ENCODE measurements at places on chromosomes 1 and 21. TPM values are rescaled to one million over a fixed set of nuclear protein-coding genes. Genes with fewer than 3 reads are reported as not detected.

DNA sequence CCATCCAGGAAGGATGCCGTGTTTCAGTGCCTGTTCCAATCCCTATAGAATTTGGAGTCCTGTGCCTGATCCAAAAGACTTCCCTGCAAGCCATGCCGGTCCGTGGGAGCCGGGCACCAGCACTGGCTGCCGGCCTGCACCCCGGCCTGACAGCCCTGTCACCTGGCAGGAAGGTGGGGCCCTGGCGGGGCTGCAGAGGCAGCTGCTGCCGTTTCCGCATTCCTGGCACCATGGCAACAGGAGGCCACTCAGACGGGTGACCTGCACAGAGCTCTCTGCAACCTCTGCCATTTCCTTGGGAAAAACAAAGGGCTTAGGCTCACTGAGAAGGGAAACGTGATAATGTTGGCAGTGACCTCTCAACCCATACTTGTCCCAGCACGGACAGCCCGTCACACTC, 63.2 kb upstream of the TMEM51 start:
- no peak for DNase-seq

DNA sequence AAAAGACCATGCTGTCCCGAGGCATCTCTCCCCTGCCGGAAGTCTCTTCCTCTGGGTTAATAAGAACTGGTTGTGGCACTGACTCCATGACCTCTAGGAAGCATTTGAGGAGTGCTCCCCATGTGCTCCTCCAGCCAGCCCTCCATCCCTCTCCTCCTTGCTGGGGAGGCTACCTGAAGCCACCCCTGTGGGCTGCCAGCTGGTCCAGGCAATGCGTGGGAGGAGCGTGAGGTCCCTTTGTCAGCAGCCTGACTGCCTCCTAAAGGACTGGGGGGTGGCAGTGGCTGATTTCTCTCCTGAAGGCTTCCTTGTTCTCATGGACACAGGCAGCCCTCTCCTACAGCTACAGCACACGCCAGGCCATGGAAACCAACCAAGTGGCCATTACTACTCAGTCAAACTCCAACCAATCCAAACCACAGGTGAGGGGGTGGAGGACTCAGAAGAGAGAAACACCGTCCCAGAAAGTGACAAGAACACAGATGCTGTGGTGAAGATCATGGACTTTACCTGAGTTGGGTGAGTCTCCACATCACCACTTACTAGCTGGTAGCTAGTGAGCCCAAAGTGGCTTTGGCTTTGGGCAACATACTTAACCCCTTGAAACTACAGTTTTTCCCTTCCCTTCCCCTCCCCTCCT, 35.2 kb downstream of the NENF start:
- no peak for DNase-seq

DNA sequence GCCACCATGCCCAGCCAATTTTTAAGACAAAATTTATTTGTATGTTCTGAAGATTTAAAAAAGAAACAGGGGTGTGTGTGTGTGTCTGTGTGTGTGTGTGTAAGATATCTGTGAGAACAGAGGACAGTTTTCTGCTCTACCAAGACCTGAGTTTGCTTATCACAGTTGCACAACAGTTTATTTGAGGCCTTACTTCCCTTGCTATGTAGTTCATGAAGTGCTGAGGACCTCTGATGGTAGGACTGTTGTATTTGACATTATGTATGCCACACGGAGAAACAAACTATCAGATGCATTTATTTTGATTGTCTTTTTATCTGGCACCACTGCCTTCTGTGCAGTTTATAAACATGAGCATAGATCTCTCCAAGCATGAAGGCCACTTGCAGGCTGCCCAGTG, 355.2 kb downstream of the PBX1 start:
- DNase-seq, result no peak

DNA sequence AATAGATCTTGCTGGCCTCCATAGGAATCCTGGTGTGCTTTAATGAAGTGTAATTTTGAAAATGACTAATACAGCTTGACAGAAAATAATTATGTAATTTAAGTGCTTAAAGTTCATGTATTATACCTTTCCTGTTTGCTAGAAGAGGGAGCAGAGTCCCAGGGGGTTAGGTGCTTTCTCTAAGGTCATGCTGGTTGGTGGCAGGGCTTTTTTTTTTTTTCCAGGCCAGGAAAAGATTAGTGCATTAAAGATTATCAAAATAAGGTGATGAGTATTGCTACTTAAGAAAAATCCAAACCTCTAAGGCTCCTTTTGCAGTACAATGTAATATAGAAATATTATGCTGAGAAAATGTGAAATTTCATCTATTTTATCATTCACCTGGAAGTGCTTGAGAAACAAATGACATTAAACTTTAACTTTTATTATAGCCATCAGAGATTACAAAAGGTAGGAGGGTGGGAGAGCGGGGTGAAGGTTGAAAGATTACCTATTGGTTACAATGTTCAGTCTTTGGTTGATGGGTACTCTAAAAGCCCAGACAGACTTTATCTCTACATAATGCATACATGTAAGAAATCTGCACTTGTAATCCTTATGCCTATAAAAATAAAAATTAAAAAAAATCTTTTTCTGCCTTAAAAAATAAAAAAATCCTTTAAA, 110.8 kb downstream of the RABGAP1L start:
- no peak for DNase-seq

GRCh38 chr1:234732260-234732659, 122.3 kb upstream of the IRF2BP2 start:
- no peak for DNase-seq

DNA sequence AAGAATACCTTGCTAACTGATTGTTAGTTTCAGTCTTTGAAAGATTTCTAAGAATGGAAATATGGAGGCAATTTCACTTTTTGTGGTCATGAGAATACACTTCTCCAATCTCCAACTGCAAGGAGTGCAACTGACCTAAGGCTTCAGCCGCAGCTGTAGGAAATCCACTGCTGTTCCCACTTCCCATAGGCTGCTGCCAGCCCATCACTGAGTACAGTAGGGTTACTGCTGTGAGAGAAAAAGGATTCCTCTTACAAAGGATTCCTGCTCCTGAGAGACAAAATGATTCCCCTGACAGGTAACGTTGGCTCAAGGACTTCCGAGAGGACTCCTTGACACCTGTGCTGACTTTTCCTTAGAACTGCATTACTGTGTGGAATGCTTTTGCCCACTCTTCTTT, 87.4 kb downstream of the ADGRL4 start:
- DNase-seq, result no peak

DNA sequence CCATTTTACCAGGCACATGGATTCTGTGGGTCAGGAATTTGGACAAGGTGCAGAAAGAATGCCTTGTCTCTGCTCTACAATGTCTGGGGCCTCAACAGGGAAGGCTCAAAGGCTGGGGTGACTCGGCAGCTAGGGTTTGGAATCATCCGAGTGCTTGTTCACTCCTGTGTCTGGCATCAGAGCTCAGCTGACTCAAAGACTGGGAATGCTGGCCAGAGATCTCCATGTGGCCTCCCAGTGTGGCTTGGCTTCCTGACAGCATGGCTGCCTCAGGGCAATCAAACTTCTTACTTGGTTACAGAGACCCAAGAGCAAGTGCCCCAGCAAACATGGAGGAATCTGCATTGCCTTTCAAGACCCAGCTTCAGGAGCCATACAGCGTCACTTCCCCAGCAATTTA, 110.5 kb downstream of the TOMM20 start:
- peak; percentile 44 for DNase-seq

GRCh38 chr1:204588826-204589225, 72.6 kb downstream of the MDM4 start:
- no peak for DNase-seq

DNA sequence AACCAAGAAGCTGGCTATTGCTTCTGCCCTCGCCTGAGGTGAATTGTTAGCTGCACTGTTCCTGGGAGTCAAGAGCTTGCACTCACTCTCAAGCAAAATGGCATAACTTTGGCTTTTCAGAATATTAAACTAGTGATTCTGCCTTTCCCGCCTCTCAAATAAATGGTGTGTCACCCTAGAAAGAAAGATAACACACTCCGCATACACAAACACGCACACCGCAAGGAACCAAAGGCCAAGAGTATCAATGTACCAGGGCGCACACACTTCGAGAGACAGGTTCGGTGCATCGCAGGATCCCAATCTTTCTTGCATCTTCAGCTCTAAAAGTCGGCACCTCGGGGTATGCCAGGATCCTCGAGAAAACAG, 470 bp upstream of the RTCA start:
- DNase-seq, result no peak

DNA sequence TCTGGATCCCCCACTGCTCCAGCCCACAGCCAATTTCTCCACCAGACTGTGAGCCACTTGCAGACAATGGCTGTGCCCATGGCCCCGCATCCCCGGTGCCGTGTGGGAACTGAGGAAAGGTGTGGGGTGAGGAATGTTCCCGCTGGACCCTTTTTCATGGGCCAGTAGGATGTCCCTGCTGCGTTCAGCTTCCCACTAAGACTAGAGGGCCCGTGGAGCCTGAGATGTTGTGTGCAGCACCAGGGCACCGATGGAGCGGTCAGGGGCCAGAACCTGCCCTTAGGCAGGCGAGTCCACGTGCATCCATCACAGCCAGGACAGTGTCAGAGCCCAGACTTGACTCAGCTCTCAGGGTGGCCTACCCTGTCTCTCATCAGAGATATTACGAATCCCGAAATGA, 105.7 kb upstream of the COL6A1 start:
- DNase-seq, result no peak

DNA sequence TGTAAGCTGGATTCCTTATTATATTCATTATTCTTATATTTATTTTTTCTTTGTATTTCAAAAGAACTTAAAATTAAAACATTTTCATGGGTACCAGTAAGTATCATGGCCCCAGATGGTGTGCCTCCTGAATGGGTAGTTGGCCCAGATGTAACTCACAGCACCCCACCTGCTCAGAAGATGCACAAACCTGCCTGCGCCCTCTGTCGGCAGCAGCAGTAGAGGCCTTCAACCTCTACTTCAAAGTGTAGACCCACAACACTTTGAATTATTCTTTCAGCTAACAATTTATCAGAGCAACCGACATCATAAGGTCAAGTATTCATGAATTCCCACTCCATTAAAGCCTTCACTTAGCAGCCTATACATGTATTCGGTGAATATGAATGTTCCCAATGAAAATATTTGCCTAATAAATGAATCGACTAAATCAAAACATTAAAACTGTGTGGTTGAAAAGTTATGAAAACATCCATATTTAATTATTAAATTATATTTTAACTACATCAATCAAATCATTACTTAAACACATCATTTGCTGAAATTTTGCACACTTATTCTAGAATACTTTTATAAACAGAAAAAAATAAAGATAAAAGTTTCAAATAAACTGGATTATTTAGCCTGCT, 25.4 kb downstream of the PIGM start:
- peak; percentile 74 for DNase-seq

DNA sequence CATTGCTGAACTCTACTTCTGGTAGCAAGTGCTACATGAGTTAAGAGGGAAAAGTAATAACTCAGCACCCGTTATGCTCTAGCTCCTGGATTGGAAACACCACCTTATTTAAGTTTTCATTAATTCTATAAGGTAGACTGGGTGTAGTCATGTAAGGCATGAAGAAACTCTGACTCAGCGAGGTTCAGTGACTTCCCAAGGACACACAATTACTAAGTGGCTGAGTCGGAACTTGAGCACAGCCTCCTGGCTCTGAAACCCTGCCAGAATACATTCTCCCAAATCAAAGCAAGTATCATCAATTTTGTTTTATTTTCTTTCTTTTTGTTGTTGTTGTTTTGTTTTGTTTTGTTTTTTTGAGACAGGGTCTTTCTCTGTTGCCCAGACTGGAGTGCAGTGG, 29.1 kb upstream of the SCCPDH start:
- peak; percentile 24 for DNase-seq

GRCh38 chr1:5373281-5373680, 618.9 kb downstream of the NPHP4 start:
- no peak for DNase-seq

- DNase-seq, result no peak
These were observed 392 bp downstream of the GSTM2 start for GRCh38 chr1:109668123-109668775.

GRCh38 chr1:39129514-39129913, 75.0 kb upstream of the MACF1 start:
- no peak for DNase-seq

DNA sequence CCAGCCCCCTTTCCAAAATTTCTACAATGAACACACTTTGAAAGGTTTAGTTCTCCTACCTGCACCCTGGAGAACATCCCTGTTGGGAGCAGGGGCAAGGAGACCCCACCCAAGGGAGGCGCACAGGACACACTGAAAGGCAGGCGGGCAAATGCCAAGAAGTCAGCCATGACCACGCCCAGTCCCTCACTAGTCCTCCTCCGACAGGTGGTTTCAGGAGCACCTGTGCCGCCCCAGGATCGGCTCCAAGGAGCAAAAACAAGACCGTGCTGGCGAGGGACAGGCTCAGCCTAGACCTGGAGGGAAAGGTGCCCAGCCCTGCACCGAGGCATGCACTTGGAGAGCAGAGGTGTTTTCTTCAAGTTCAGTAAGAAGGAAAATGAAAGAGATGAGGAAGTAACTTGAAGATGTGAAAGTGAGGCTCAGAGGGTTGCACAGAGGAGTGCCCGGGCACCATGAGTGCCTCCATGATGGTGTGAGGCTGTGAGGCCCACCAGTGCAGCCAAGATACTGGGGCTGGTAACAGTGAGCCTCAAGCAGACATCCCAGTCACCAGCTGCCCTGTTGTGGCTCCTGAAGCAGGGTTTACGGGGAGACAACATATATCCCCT, 19.6 kb upstream of the NADK start:
- DNase-seq, result no peak

DNA sequence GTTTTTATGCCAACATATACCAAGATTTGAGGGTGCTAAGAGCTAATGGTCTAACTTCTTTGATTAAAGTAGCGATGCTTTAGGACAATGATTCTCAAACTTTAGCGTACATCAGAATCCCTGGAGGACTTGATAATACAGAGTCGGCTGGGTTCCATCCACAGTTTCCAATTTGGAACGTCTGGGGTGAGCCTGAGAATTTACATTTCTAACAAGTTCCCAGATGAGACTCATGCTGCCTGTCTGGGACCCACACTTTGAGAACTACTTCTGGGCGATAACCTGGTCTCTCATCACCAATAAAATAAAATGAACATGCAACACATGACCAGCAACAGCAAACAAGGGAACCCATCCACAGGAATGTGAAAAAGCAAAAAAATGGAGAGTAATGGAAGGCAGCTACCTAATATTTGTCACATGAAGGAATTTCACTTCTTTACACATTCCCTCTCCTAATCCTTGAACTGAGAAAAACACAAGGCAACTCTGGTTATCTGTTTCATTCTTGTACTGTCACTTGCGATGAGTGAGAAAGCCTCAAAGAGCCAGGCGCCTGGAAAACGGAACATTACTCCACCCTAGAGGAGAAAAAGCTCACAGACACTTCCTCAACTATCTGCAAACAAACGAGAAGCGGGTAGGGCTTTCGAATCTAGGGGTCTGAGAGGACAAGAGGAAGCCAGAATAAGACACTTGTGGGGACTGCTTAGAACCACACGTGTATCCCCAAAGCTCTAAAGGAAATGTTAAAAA, 14.0 kb downstream of the HSF2BP start:
- DNase-seq, result no peak

GRCh38 chr1:183267646-183268431, 81.8 kb downstream of the LAMC2 start:
- DNase-seq, result no peak

The DCST1 gene
- total RNA-seq, result 0.13 TPM

The C2CD4D gene
- total RNA-seq, result not detected

The TSPAN2 gene
- 0.60 TPM for total RNA-seq

The CENPF gene
- total RNA-seq, result 1.1 TPM

The TMPRSS15 gene
- not detected for total RNA-seq

The AGT gene
- 2,376 TPM for total RNA-seq

Data from left lobe of liver (tissue), 2 donors.